Left ventricle myocardium inferior (tissue), 1 donor: ENCODE measurements at places on chromosomes 5 and 9. TPM values are rescaled to one million over a fixed set of nuclear protein-coding genes. Genes with fewer than 3 reads are reported as not detected.
A peak's percentile ranks its signal among the peaks of the same experiment; 100 is the strongest.

LRRC19 gene
- total RNA-seq = not detected

RCL1 gene
- total RNA-seq = 4.9 TPM

SHISAL2B gene
- total RNA-seq = not detected

NRG2 gene
- total RNA-seq = 3.1 TPM

CXCL14 gene
- total RNA-seq = 0.49 TPM

ZNF462 gene
- total RNA-seq = 29.2 TPM

SHOC1 gene
- not detected for total RNA-seq

SRP19 gene
- total RNA-seq = 31.6 TPM

CFAP77 gene
- 2.5 TPM for total RNA-seq

NMUR2 gene
- not detected for total RNA-seq

RORB gene
- total RNA-seq = 1.2 TPM

DNA sequence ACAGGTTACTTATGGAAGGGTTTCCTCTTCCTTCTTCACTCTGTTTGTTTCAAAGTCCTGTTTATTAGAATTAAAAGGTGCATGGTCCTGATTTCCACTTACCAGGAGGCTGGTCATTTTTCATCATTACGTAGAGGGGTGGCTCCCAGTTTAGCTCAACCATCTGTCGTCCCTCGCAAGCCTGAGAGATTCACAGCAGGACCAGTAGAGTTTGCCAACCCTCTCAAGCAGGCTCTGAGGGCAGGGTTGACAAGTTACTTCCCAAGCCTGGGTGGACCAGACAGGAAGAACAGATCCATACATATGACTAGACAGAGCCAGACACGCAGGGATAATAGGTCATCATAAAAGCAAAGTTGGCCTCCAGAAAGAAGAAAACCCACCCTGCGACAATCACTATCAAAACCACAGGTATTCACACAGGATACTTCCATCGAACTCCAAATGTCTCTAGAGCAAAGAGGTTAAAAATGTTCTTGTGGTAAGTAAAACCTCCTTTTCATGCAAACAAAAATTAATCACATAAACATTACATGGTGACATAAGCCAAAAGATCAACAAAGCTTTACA, 151.9 kb downstream of the ELAVL2 start:
- H3K36me3 ChIP-seq = no peaks in the 10 kb centered on the region
- no peak overlapping the region for H3K4me3 ChIP-seq
- H3K4me1 ChIP-seq = no peaks in the 10 kb centered on the region
- no peaks in the 10 kb centered on the region for H3K27me3 ChIP-seq

DNA sequence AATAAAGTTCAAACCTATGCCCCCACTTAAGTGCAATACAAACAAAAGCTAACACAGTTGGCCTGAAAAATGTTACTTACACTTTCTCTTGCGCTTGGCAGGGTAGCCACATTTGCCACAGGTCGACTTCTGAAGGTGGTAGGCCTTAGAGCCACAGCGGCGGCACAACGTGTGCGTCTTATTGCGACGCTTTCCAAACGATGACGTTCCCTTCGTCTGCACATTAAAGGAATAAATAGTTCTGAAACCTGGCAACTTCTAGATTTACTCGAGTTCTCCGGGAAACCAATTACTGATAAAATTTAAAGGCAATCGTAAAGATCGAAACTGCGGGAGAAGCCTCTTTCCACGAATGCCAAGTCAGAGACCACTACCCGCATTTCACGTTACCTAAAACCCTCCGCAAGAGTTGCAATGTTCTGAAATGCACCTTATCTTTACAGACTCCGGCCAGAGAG, 602 bp downstream of the RPL37 start:
- peak overlapping the region; percentile 99 for H3K27ac ChIP-seq
- peak overlapping the region; percentile 75 for H3K4me3 ChIP-seq
- H3K4me1 ChIP-seq = peaks cover 35% of the 10 kb centered on the region
- H3K27me3 ChIP-seq = no peaks in the 10 kb centered on the region

DNA sequence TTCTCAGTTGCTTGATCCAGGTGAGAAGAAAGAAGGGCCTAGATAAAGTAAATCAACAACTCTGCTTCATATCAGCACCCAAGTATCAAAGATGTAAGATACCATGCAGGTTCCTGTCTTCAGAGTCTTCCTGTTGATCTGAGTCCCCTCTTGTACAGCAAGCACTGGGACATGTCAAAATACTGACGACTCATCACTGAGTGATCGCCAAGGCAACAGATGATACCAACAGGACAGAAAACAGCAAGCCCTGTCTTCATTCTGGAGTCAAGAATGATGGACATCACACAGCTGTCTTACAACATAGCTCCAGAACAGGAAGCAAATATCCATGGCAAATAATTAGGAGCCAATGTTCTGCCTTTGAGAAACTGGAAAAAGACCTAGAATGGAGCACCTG, 83.7 kb downstream of the TARS1 start:
- H3K27me3 ChIP-seq = no peaks in the 10 kb centered on the region
- H3K4me3 ChIP-seq = no peak overlapping the region
- H3K4me1 ChIP-seq = no peaks in the 10 kb centered on the region
- DNase-seq = no peak
- H3K27ac ChIP-seq = no peak overlapping the region
- no peaks in the 10 kb centered on the region for H3K36me3 ChIP-seq

- no peaks in the 10 kb centered on the region for H3K27me3 ChIP-seq
- peaks cover 53% of the 10 kb centered on the region for H3K36me3 ChIP-seq
- peaks cover 53% of the 10 kb centered on the region for H3K4me1 ChIP-seq
- no peak overlapping the region for H3K4me3 ChIP-seq
Measured at GRCh38 chr9:117714282-117714681, 10.1 kb downstream of the TLR4 start.

DNA sequence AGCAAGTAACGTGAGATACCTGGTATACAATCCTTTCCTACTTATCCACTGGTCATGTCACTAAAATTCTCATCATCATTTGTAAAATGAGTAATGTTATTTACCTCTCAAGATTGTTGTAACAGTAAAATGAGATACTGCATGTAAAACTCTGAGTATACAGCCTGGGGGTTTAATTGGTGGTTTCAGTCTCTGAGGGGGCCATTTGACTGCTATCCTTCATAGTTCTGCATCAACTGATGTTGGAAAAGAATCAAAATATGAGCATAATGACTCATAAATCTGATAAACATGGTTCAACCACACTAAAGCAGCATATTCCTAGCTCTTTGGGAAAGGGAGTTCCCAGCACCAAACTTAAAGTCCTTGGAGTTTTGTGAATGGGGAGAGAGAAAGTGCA, 181.0 kb upstream of the GHR start:
- H3K4me1 ChIP-seq = no peaks in the 10 kb centered on the region
- H3K4me3 ChIP-seq = no peak overlapping the region
- no peaks in the 10 kb centered on the region for H3K36me3 ChIP-seq
- no peak overlapping the region for H3K27ac ChIP-seq

DNA sequence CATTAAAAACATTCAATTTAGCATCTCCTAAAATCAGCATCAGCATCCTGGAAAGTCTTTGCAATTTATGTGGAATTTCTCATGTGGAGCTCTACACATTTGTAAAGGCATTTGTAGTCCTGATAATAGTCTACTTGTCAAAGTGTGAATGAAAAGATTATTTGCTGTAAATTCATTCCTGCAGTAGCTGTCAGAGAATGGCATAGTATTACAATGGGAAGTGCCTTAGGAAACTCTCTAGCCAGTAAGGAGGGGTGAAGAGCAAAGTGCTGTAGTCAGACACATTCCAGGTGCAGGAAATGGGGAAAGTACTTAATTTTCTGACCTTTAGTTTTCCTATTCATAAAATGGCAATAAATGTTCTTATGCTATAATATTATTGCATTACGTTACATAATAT, 627.9 kb downstream of the KCTD16 start:
- no peaks in the 10 kb centered on the region for H3K36me3 ChIP-seq
- no peaks in the 10 kb centered on the region for H3K4me1 ChIP-seq
- H3K4me3 ChIP-seq = no peak overlapping the region
- no peaks in the 10 kb centered on the region for H3K27me3 ChIP-seq

DNA sequence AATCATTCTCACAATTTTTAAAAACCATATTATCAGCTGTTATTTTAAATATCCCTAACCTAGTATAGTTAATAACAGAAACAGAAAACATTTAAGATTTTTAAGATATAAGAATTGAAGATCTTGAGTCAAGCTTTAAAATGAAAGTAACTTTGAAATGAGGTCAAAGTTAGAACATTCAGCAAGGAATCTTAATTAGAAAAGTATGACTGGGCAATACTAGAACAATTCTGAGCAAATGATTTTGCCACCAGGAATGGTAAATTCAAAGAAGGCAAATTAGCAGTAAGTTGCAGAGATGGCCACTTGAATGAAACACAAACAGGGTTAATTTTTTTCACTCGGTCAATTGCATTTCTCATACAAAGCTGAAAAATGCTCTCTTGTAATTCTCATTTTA, 117.9 kb downstream of the NXNL2 start:
- no peaks in the 10 kb centered on the region for H3K36me3 ChIP-seq
- DNase-seq = no peak
- H3K4me1 ChIP-seq = peaks cover 23% of the 10 kb centered on the region
- no peak overlapping the region for H3K4me3 ChIP-seq

DNA sequence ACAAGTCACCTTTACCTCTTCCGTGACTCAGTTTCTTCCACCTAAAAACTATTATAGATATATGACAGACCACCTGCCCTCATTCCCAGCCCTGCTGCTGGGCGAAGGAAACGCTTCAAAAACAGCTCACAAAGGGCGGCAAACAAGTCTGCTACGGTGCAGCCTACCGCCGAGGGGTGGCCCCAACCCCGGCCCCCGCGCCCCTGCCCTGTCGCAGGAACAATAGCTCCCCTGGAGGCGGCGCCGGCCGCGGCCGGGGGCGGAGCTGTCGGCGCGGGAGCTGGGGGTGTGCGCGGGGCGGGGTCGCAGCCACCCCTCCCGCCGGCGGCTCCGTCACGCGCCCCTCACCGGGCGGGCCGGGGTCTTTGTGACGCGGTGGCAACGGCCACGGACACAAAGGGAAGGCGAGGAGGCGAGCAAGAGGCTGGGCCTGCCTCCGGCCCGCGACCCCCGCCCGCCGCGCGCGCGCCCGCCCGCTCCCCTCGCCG, at the start of gene TMEFF1:
Gene TMEFF1 (plus strand): TSS at position 362 of the 488 bp plus-strand sequence. CDS start 396 bp downstream, outside the sequence.
- peak; percentile 23 for DNase-seq
- peak within 1 kb of the TSS; percentile 75 for H3K4me3 ChIP-seq
- H3K4me1 ChIP-seq = peaks cover 15% of the 10 kb centered on the region

DNA sequence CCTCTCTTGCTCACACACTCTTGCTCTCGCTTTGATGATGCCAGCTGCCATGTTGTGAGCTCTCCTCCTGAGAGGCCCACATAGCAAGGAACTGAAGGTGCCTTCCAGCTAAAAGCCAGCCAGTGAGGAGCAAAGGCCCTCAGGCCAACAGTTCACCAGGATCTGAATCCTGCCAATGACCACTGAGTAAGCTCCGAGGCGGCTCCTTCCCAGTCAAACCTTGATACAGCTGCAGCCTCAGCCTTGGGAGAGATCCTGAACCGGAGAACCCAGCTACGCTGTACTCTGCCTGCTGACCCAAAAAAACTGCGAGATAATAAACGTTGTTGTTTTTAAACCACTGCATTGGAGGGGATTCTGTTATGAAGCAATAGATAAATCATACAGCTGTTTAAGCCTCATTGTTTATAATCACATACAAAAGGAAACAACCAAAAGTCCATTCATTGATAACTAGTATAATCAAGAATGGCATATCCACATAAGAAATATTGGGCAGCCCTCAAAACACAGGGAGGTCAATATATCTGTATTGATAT, 49.0 kb upstream of the IFNK start:
- DNase-seq = no peak
- H3K27me3 ChIP-seq = no peaks in the 10 kb centered on the region
- H3K4me3 ChIP-seq = no peak overlapping the region

DNA sequence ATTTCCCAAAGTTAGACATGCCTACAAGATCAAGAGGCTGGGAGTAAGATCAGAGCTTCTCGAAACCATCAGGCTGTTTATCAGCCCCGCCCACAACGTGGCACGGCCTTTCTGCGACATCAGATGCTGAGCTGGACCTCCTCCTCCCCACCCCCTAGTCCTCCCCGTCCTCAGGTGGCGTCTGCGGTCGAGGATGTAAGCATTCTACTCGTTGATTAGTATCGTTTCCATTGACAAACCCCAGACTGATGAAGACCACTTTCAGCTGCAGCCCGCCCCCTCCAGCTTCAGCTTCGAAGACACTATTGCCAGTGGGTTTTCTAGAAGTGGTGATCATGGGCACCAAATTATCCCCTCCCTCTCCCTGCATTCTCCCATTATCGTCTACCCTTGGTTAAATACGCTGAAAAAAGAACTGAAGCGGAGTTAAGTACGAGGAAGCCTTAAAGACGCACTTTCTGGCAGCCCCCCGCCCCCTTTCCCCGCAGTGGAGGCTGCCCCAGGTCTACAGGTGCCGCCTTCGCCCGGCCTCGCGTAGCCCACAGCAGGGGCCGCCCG, 1.1 kb downstream of the PPIC start:
- peak; percentile 33 for DNase-seq
- H3K4me1 ChIP-seq = peaks cover 74% of the 10 kb centered on the region
- H3K27me3 ChIP-seq = no peaks in the 10 kb centered on the region

GRCh38 chr5:164355267-164355830, 849.9 kb downstream of the MAT2B start:
- H3K36me3 ChIP-seq = no peaks in the 10 kb centered on the region
- no peak overlapping the region for H3K4me3 ChIP-seq
- DNase-seq = no peak
- no peaks in the 10 kb centered on the region for H3K4me1 ChIP-seq

DNA sequence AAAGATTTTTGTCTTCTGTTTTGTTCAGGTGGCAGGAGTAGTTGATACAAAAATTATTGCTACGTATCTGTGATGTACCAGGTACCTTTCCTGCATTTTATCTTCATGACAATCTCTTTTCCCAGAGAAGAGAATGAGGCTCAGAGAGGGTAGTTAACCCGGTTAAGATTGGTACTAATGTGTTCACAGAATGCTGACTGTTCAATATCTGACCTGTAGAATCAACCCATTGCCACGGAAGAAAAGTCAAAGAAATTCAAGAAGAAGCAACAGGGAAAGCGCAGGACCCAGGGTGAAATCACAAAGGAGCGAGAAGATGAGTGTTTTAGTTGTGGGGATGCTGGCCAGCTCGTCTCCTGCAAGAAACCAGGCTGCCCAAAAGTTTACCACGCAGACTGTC, 11.8 kb downstream of the RAB24 start:
- no peak for DNase-seq
- no peak overlapping the region for H3K27ac ChIP-seq
- no peak overlapping the region for H3K4me3 ChIP-seq
- H3K27me3 ChIP-seq = no peaks in the 10 kb centered on the region
